ENCODE measurements at places on chromosomes 7 and 10. TPM values are rescaled to one million over a fixed set of nuclear protein-coding genes. Genes with fewer than 3 reads are reported as not detected.

GRCh38 chr7:78601728-78602127 is 803.2 kb downstream of the PHTF2 start:
- no peak for DNase-seq

DNA sequence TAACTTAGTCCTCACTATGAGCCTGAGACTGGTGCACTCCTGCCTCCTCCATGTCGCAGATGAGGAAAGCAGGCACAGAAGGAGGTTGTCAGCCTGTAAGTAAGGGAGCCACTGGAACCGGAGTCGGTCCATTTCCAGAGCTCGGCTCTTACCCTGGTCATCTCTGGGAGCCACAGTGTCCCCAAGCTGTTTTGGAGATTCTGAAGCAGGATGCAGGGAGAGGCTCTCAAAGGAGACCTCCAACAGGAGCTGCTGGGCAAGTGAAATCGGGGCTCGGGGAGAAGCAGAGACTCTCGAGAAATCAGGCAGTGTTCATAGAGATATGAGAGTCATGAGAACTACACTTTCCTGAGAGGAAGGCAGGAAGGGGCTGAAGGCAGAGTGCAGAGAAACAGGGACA is 39.0 kb downstream of the VSTM4 start:
- DNase-seq = no peak

- DNase-seq = peak; percentile 79
Measured at GRCh38 chr10:80581469-80581835, 43.8 kb downstream of the SH2D4B start.

- DNase-seq = no peak
Measured at GRCh38 chr10:93485690-93486089, 3.6 kb upstream of the MYOF start.

DNA sequence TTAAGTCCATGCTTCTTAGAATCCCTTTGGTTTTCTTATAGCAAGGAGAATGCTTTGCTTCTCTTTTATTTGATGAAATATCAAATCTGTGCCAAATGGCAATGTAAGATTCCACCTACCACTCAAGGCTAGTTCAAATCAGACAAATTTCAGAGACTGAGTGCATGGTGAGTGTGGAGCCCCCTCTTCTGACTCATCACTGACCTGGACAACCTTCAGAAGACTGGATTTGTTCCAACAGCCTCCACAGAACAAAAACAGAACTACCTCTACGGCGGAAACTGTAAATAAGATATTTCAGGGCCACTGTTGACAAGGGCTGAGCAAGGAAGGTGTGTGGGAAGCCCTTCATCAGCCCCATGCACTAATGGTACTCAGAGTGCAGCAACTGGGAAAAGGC is 21.1 kb downstream of the NCAPG2 start:
- no peak for DNase-seq

DNA sequence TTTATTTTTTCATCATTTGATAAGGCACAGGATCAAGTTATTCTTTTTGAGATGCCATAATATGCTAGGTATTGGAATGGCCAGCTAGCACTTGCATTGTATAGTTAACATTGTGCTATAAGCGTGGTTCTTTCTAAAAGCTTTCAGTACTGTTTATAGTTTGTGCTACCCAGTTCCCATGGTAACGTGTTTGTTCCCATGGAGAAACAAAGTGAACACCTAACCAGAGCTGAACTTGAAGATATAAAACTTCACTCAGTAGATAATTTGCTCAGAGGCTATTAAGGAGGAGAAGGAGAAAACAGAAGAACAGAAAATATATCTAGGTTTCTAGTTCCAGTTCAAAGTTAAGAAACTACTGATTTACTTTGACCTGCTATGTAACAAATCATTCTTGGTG is 23.6 kb upstream of the ITGB8 start:
- DNase-seq = no peak

DNA sequence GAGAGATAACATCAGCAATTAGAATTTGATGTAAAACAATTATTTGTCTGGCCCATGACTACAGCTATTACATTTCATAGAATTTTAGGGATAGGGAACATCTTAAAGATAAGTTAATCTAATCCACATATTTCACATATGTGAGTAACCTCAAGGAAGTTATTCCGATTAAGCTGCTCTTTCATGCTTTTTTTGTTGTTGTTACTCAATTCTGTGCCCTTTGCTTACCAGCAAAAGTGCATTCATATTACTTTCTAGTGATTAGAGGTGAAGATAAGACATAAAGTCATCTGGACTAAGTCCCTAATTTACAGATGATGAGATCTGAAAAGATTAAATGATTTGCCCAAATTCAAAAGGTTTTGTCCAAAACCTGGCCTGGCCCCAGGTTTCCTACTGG is 40.9 kb upstream of the SRI start:
- no peak for DNase-seq

GRCh38 chr7:14846405-14846804 is 56.1 kb downstream of the DGKB start:
- no peak for DNase-seq

DNA sequence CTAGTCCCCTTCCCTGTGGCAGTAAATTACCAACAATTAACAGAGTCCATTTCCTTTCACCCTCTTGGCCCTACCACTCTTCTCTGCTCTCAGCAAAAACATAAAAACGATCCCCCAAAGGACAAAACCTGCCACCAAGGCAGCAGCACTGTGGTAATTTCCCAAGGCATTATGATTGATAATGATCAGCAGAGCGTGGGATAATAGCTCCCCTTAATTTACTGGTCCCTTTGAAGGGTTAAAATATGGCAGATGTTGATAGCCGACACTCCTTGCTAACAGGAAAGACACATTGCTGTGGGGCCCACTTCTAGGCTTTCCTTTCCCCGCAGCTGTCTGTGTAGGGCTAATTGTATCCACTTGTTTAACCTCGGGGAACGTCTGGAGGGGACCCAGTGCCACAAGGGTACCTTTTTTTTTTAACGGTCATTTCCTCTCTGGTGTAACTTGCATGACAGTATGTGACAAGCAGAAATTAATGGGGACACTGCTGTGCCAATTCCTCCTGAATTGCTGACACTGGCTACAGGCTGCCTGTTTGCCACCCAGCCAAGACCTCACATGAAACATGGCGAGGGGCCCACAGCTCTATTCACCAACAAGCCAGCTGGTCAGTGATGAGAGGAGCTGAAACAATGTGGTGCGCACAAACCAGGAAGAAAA is 81.3 kb downstream of the CDK6 start:
- no peak for DNase-seq

FAM237B gene
- total RNA-seq = not detected

LRRC4 gene
- total RNA-seq = 1.9 TPM
